Left kidney (tissue), 8 donors: ENCODE measurements at places on chromosomes 3 and 15. TPM values are rescaled to one million over a fixed set of nuclear protein-coding genes. Genes with fewer than 3 reads are reported as not detected.

SST gene
- polyA plus RNA-seq: not detected

MASP1 gene
- 8.7 TPM for polyA plus RNA-seq

CA12 gene
- 151 TPM for polyA plus RNA-seq

TUSC7 gene
- not detected for polyA plus RNA-seq

SLC7A14 gene
- polyA plus RNA-seq: 2.2 TPM

ASB14 gene
- 1.4 TPM for polyA plus RNA-seq

ASB7 gene
- polyA plus RNA-seq: 16.9 TPM

SLC12A1 gene
- polyA plus RNA-seq: 433 TPM

ZNF860 gene
- polyA plus RNA-seq: 2.7 TPM

PPP1R2 gene
- 59.0 TPM for polyA plus RNA-seq

NXPE3 gene
- polyA plus RNA-seq: 7.7 TPM

LARP6 gene
- polyA plus RNA-seq: 15.5 TPM

IGDCC3 gene
- 8.1 TPM for polyA plus RNA-seq

FGF7 gene
- polyA plus RNA-seq: 18.8 TPM

- DNase-seq: no peak
These were observed 46.9 kb downstream of the MBNL1 start for GRCh38 chr3:152315623-152316022.

DNA sequence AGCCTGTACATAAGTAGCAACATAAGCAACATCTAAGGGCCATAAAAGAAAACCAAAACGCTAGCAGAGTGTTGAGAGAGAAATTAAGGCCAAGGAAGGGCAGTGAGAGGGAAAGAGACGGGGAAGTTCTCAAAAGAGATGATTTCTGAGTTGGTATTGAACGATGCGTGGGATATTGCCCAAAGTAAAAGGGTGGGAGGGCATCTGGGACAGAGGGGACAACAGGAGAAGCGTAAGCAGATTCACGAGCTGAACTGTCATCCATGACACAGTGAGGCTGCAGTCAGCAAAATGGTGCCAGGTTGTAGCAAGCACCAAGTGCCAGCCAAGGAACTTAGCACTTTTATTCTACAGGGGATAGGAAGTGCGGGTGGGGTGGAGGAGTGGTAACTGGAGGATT is 11.8 kb downstream of the NCEH1 start:
- DNase-seq: no peak

- DNase-seq: no peak
These were observed 30.8 kb downstream of the PCOLCE2 start for GRCh38 chr3:142858043-142858442.

DNA sequence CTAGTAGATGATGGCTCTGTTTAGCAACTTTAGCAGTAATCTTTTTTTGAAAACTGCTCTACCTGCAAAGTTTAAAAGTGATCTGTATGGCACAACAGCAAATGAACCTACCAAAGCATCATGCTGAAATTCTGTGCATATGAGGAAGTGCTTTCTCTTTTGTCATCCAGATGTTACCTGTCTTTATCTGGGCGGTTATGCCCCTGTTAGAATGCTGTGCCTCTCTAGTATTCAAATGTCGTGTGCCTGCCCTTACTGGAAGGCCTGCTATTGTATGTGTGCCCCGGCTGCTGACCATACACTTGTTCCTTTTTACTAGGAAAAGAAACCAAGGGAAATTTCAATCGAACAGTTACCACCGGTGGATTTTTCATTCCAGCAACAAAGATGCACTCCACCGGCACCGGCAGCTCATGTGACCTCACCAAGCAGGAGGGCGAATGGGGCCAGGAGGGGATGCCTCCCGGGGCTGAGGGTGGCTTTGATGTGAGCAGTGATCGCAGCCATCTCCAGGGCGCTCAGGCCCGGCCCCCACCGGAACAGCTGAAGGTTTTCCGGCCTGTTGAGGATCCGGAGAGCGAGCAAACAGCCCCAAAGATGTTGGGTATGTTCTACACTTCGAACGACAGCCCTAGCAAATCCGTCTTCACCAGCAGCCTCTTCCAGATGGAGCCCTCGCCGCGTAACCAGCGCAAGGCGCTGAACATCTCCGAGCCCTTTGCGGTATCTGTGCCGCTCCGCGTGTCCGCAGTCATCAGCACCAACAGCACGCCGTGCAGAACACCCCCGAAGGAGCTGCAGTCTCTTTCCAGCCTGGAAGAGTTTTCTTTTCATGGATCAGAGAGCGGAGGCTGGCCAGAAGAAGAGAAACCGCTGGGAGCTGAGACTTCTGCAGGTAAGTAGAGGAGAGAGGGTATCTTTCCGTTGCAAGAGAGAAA is 61.6 kb downstream of the TMEM39A start:
- no peak for DNase-seq

DNA sequence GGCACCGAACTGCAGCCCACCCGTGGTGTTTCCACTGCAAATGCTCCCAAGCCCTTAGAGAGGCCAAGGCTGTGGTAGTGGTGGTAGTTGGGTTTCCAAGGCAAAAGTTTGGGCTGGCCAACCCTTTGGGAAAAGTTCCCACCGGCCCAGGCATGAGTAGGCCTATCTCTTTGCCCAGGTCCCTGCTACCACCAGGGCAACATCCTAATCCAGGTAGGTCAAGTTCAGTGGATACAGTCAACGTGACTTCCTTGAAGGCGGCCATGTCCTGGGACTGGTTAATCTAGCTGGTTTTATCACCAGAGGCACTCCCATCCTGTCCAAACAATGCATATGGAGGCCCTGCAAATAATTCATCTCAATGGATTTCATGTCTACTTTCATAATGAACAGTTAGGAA is 1.6 kb upstream of the ONECUT1 start:
- DNase-seq: no peak

DNA sequence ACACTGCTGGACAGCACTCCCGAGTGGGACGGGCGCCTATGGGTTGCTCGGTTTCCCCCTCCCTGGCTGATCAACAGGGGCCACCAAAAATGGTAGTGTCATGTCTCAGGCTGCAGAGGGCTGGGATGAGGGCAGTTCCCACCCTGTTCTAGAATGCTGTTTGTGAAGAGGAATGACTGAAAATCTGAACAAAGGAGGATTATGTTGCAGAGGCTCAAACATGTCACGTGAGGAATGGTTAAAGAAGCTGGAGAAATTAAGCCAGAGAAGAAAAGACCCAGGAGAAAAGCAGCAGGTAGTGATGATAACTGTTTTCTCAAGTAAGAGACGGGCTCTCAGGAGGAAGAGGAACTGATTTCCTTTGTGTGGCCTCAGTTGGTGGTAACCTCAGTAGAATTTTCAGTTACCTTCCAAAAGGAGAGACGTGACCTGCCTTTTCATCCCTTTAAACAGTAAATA is 10.4 kb downstream of the SPG21 start:
- DNase-seq: no peak

- no peak for DNase-seq
These were observed 18.4 kb upstream of the BCHE start for GRCh38 chr3:165855581-165855980.

- peak; percentile 71 for DNase-seq
These were observed 722.0 kb upstream of the CFAP20DC start for GRCh38 chr3:59771768-59772181.

DNA sequence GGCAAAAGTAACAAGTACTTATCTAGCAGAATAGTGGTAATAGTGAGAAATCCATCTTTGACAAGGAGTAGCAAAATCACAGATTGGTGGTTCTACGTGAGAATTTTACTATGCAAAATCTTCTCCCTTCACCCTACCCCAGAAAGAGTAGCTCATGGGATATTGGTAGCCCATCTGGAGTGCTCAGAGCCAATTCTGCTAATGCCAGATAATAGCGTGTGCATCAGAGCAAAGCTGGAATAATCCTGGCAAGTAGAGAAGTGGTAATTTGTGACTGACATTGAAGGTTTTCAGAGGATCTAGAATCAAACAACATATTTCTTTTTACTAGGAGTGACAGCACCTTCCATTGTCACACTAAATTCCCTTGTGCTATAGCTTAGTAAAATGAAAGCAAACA is 192.9 kb downstream of the ZBBX start:
- DNase-seq: no peak

DNA sequence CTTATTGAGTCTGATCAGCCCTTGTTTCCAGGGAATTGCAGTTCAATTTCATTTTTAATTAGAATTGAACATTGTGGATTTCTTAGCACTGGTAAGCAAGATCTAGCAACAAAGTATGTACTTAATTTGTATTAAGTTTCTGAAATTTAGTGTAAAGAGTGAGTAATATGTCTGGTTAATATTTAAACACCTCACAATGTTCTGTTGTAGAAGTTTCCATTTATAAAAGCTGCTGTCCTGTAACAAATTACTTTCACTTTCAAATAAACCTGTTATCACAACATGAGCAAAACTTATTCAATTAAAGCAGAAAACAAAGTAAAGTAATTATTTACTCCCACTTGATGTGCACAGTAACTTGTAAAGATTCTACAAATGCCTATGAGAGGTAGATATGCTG is 448.5 kb downstream of the NAALADL2 start:
- no peak for DNase-seq

GRCh38 chr15:56492236-56492635 is 27.3 kb upstream of the MNS1 start:
- DNase-seq: no peak

GRCh38 chr15:83776986-83777385 is 123.1 kb downstream of the ADAMTSL3 start:
- DNase-seq: no peak

GRCh38 chr3:118468801-118469200 is 565.8 kb downstream of the IGSF11 start:
- no peak for DNase-seq

- no peak for DNase-seq
These were observed 151.7 kb downstream of the NR1D2 start for GRCh38 chr3:24096695-24097290.

DNA sequence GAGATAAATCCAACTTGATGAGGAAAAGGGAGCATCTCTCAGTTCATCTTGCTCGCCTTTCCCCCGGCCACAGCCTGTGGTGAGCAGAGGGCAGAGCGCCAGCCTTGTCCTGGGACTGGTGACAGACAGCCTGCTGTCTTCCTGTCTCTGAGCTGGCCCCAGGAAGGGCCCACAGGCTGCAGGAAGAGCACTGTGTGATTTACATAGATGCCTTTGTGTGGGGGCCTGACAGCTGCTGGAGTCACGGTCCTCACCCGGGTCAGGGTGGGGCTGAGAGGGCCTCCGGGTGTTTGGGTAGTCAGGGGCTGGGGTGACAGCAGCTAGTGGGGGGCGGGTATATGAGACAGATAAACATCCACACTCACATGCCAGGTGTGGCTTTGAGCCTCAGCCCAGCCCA is 29.3 kb downstream of the PLA2G4D start:
- DNase-seq: no peak

DNA sequence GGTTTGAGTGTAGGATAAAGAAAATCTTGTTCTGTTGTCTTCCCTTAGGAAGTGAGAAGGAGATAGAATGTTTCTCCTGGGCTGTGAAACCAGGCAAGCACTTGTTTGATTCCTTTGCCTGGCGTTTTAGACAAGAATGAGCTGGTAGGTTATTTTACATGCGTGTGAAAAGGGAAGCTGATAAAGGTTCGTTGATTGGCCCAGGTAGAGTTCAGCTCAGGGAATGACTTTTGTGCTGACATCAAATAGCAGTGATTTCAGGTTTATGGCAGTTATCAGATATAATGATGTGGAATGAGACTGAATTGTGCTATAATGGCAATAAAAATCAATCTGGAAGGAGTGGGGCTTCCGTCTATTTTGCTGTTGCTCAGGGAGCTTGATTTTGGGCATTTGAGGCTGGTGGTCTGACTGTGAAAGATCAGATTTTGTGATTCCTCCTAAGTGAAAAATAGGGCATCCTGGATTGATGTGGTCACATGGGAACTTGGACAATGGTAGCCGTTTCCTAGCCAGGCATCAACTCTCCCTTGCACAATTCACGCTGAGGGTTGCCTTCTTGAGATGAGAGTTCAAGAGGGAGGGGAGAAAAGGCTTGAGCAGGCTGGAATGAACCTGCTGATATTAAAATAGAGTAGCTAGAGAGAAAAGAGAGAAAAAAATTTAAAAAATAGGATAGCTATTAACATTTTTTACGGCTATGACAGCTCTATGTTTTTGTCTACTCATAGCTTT is 388.9 kb downstream of the EDEM1 start:
- DNase-seq: no peak

DNA sequence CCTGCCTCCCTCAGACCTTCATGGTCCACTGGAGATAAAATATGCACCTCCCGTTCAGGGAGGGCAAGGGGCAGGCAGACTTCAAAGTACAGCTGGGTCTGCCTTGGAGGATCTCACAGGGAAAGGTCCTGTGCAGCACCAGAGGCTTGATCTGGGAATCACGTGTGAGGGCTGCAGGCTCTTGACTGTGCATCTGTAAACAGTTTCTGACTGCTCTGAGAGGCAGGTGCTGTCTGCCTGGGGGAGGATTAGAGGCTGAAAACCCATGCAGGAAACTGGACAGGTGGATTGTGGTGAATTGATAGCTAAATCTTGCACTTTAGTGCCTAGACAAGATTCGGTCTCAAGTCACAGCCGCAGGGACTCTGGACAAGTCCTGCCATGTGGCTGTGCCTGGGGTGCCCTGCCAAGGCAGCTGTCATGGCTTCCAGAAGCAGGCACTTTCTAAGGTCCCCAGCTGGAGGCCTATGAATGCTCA is 239.3 kb downstream of the EPHB1 start:
- DNase-seq: peak; percentile 66

GRCh38 chr3:143851331-143852017 is 3.2 kb upstream of the SLC9A9 start:
- no peak for DNase-seq

DNA sequence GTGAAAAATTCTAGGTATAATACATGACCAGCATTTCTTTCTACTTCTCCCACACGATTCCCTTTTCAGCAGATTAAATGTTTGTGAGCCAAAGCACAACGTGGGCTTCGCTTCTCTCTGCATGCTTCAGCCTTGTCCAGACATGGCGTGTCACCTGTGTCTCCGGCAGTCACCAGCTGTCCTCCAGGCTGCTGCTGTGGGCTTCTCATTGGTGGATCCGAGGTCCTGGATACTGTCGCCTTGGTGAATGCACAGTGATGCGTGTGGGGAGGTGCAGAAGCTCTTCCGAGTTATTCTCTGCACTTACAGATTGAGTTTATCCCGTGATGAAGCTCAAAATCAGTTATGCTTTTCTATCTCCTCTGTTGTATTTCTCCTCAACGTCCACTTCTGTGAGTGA is 23.0 kb upstream of the GOLGA8J start:
- DNase-seq: no peak

- DNase-seq: no peak
These were observed 42.3 kb downstream of the CPN2 start for GRCh38 chr3:194308601-194309449.

DNA sequence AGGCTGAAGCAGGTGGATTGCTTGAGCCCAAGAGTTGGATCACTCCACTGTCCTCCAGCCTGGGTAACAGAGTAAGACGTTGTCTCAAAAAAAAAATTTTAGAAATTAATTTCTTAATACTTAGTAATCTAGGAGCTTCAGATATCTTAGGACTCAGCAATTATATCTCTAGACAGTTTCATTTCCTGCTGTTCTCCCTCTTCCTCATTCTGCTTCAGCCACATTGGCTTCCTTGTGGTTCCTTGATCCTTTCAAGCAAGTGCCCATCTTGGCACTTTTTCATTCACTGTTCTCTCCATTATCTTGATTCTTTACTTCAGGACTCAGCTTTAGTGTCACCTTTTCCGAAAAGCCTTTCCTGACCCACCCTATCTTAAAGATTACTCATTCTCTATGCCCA is 22.5 kb downstream of the TMEM202 start:
- no peak for DNase-seq
